ENCODE measurements at places on chromosomes 2 and 18.

DNA sequence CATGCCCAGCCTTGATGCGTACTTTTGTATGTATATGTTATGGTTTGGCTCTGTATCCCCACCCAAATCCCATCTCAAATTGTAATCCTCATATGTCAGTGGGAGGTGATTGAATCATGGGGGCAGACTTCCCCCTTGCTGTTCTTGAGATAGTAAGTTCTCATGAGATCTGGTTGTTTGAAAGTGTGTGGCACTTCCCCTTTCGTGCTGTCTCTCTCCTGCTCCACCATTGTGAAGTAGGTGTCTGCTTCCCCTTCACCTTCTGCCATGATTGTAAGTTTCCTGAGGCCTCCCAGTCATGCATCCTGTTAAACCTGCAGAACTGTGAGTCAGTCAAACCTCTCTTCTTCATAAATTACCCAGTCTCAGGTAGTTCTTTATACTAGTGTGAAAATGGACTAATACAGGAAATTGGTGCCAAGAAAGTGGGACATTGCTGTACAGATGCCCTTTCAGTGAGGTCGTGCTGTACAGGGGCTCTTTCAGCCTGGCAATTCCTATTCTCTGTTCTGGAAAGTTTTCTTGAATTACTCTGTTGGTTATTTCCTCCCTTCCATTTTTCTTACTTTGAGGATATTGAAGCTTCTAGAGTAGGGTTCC lies 38.2 kb downstream of the KCMF1 start:
- no peak for DNase-seq

- no peak for DNase-seq
Measured at GRCh38 chr18:59238385-59238784, 18.4 kb downstream of the GRP start.

GRCh38 chr2:101501443-101501842 lies 26.5 kb upstream of the RFX8 start:
- DNase-seq, result no peak

GRCh38 chr18:28027755-28028154 lies 149.2 kb downstream of the CDH2 start:
- no peak for DNase-seq

DNA sequence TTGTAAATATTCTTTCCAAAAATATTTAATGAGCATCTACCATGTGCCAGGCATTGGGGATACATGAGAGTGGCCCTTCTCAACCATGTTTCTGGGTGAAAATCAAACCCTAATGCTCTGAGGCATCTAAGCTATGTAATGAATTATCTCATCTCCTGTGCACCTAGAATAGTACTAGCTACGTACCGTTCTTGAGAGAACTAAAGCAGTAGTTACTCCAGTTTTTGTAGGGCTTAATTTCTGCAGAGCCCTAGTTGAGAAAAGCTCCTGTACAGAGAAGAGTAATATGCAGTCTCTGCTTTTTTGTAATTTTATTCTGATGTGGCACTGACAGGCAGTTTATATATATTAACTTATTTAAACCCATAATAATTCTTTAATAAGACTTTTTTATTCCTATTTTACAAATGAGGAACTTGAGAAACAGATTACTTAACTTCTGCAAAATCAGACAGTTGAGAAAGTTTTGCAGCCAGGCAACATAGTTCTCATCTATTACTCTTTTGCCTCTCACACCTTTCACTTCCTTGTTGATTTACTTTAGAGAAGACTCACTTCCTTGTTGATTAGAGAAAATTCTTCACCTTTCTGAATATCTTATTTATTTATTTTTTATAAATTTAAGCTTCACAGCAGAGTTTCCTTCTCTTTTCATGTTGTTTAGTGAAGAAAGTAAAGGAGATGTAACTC lies 3.1 kb downstream of the SPOPL start:
- no peak for DNase-seq

DNA sequence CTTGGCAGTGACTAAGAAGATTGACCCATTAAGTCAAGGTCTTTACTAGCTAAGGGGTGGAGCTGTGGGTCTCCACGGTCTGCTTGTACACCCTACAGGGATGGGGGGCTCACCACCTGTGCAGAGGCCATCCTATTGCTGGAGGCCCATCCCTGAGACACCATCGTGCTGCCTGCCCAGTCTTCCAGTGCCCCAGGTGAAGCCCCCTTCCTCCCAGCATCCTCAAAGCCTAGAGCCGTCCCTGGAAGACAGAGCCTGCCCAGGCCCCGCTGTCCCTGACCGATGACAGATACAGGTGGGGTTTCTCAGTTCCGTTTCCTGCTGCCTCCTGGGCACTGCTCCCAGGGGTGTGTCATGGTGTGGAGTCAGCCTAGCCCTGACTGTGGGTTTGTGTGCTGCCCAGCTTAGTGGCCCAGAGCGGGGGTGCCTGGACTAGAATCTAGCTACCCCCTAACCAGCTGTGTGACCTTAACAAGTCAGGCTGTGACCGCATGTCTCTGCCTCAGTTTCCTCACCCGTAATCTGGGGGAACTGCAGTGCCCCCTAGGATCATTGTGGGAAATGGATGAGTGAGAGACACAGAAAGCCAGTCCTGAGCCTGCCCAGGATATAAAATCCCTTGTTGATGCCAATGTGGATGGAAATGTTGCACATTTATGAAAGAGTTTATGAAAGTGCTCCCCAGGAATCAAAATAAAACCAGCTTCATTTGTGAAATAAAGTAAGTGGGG lies 2.0 kb downstream of the OTOS start:
- DNase-seq, result no peak

Measured in naive thymus-derived CD8-positive, alpha-beta T cell (primary cell).